ENCODE measurements at places on chromosomes 1 and 21.
A peak's percentile ranks its signal among the peaks of the same experiment; 100 is the strongest.

DNA sequence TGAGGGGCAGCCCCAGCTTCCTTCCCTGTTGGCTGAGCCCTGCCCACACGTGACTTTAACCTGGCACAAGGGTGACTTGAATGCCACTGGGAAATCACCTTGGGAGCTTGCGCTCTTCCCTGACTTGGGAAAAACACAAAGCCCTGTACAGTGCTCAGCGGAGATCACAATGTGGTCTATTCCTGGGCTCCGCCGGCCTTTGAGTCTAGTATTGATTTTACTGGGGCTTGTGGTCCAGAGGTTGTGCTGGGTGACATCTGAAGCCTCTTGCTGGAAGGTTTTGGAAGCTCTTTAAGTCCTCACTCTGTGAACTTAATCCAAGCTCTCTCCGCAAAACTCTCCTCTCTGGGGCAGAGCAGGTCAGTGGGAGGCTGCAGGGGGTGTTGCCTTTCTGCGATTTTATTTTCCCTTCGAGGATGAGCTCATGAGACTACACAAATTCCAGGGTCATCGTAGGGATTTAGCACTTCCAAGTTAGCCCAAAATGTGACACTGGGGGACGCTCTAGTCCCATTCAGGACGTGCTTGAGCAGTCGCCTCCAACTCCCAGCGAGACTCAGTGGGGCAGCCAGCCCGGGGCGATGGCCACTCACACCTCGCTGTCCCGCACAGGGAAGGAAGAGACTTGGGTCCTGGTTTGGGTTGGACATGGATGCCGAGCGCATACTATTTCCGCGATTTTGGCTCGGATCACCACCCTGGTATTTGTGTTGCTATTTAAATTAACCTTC lies 291.9 kb upstream of the AJAP1 start:
- DNase-seq = no peak

GRCh38 chr1:161427733-161428516 lies 60.2 kb upstream of the CFAP126 start:
- DNase-seq = no peak

GRCh38 chr1:76764638-76765454 lies 102.4 kb upstream of the ST6GALNAC5 start:
- no peak for DNase-seq

GRCh38 chr1:20373286-20373685 lies 82.6 kb downstream of the VWA5B1 start:
- DNase-seq = no peak

DNA sequence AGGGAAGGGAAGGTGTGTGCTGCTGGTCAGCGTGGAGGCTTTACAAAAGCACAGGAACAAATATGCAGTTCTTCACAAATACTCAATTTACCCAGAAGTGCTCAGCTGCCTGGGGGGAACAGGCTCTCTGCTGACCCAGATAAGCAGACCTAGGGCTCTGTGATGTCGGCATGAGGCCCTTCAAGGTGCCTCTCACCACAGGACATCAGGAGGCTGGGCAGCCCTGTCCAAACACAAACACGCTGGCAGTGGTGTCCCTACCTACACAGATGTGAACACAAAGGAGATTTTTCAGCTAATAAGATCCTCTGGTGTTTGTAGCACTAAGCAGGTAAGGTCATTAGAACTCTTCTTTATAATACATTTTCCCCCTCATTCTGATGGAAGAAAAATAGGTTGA lies 243.0 kb upstream of the PROX1 start:
- no peak for DNase-seq

DNA sequence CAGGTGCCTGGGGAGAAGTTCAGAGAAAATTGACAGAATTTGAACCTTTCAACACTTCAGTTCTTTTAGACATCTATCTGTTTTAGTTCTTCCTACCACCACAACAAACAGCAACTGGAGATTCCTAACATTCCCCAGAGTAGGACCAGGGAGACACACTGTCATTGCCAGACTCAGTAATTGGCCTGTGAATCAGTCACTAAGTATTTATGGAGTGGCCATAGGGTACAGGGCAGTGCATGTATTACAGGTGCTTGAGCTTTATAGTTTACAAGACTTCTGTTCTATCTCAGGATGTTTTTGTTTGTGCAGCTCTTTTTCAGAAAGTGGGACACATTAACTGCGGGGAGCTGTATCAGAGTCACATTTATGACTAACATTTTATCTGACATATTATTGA lies 1.7 kb downstream of the CDC14A start:
- DNase-seq = no peak

- DNase-seq = no peak
Observed at GRCh38 chr1:28062806-28063205, 25.6 kb downstream of the EYA3 start.

DNA sequence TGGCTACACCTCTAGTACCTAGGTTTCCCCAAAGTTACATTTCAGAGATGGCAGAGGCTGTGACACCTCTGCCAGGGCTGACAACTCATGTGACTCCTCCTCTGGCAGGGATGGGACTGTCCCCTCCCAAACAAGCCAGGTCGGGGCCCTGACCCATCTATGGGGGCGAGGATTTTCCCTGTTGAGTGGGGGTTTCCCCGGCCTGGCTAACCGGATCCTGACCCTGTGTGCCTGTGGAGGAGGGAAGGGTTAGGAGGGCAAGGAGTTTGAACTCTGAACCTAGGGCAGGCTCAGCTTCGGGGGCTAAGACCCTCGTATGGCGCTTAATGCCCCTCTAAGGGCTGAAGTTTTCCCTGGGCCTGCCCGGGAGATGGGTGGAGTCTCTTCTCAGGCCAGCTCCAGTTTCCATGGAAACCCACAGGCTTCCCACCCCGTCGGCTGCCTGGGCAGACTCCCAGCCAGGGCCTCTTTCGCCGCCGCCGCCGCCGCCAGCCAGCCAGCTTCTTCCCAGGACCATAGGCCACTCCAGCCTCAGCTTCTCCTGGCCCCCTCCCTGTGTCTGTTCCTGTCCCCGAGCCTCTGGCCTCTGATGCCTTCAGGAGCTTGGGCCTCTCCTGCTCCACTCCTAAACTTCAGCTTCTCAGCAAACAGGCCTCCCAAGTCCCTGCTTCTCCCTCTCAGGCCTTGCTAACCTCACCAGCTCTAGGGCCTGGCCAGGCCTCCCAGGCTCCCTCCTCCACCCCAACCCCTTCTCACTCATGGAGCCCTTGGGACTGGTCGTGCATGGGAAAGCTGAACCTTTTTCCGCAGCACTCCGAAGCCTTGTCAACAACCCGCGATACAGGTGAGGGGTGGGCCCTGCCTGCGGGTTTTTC lies at the start of gene BTBD19:
Gene BTBD19 (plus strand): TSS at position 461 of the 875 bp plus-strand sequence. CDS start 298 bp downstream, at position 759.
- peak; percentile 65 for DNase-seq

DNA sequence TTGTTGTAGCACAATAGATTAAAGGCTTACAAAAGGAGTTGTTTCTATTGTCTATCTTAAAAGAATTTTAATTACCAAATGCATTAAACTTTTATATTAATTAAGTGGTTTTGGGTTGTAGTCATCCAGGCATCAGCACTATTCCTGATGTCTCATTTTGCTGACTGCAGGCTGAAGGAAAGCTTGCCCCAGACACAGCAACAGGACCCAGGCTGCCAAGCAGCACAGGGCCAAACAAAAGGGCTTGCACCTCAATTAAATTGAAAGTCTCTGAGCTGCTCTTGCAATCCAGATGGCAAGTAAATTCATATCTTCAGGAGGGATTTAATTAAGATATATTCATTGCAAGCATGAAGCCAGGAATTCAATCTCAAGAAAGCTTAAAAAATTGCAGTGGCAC lies 80.7 kb upstream of the CHODL start:
- no peak for DNase-seq

GRCh38 chr1:9731051-9731537 lies 79.6 kb downstream of the PIK3CD start:
- no peak for DNase-seq

- DNase-seq = no peak
Observed at GRCh38 chr1:46793126-46793525, 5.7 kb upstream of the CYP4B1 start.

GRCh38 chr1:2981388-2981787 lies 39.9 kb upstream of the ACTRT2 start:
- no peak for DNase-seq
